ENCODE measurements at places on chromosomes 4 and X.
A peak's percentile ranks its signal among the peaks of the same experiment; 100 is the strongest.

GRCh38 chrX:153953342-153953830 is 8.9 kb upstream of the RENBP start:
- peak; percentile 80 for DNase-seq

DNA sequence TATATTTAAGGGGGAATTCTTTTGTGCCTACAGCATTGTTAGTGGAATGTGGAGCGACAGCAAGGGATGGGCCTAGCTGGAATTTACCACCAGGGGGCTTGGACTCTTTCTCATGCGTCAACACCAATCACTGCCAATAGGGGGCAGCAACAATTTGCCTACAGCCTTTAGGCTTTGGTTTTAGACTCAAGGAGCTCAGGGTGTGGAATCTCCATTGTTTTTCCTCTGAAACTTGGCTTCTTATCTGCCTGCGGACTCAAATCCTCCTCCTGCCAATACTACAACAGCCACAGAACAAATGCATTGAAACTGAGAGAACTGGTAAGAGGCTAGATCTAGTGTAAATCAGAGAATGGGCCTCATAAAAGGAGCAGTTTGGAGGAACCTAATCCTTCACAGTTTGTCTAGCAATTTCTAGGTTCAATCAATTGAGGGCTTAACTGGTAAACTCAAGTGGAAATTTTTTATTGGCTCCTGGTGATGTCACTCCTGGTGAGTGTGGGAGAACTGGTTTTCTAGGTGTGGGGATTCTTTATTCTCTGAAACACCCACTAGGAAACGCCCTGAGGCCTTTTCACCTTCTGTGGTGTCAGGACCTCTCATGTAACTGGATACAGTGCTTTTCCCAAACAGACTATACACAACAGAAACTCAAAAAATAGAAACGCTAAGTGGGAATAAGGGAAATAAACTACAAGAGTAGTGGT is 27.9 kb upstream of the TMSB4X start:
- peak; percentile 75 for DNase-seq

- no peak for DNase-seq
Observed at GRCh38 chr4:109676886-109677285, 26.4 kb downstream of the CASP6 start.

- DNase-seq, result no peak
Observed at GRCh38 chrX:110734894-110735541, 60.6 kb downstream of the CHRDL1 start.

GRCh38 chrX:96906741-96907140 is 23.0 kb downstream of the RPA4 start:
- no peak for DNase-seq

- DNase-seq, result no peak
Observed at GRCh38 chr4:20829617-20830357, 129.5 kb downstream of the PACRGL start.

GRCh38 chrX:2478546-2479419 is 22.0 kb downstream of the DHRSX start:
- DNase-seq, result no peak

DNA sequence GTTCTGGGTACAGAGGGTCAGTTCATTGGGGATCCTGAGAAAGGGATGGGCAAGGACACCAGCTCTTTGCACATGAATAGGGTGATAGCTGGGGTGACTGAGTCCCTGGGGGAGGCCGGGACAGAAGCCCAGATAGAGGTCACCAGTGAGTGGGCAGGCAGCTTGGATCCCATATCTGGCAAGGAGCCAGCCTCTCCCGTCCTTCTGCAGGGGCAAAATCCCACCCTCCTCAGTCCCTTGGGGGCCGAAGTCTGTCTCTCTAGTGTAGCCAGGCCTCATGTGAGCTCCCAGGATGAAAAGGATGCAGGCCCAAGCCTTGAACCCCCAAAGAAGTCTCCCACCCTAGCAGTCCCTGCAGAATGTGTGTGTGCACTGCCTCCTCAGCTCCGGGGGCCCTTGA is 16.9 kb upstream of the GAGE10 start:
- DNase-seq, result no peak

- DNase-seq, result no peak
Observed at GRCh38 chr4:125728568-125728967, 413.8 kb downstream of the FAT4 start.

DNA sequence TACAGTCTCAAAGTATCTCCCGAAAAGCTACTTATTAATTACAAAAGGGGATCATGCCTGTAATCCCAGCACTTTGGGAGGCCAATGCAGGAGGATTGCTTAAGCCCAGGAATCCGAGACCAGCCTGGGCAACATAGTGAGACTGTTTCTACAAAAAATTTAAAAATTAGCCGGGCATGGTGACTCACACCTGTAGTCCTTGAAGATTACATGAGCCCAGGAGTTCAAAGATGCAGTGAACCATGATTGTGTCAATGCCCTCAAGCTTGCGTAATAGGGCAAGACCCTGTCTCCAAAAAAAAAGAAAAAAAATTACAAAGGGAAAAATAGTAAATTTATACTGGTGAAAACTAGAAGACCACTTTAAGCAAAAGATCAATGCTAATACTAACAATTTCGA is 3.3 kb upstream of the PORCN start:
- no peak for DNase-seq

- DNase-seq, result no peak
Observed at GRCh38 chrX:46627711-46628419, 54.3 kb downstream of the CHST7 start.

DNA sequence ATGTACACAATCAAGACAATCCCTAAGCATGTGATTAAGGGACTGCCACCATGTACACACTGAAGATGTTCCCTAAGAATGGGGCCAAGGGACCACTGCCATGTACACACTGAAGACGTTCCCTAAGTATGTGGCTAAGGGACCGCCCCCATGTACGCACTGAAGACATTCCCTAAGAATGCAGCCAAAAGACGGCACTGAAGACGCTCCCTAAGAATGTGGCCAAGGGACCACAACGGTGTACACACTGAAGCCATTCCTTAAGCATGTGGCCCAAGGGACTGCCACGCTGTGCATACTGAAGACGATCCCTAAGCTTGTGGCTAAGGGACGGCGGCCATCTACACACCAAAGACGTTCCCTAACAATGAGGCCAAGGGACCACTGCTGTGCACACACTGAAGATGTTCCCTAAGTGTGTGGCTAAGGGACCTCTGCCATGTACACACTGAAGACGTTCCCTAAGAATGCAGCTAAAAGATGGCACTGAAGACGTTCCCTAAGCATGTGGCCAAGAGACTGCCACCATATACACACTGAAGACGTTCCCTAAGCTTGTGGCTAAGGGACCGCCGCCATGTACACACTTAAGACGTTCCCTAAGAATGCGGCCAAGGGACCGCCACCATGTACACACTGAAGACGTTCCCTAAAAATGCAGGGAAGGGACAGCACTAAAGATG is 26.4 kb downstream of the DHRSX start:
- DNase-seq, result no peak

DNA sequence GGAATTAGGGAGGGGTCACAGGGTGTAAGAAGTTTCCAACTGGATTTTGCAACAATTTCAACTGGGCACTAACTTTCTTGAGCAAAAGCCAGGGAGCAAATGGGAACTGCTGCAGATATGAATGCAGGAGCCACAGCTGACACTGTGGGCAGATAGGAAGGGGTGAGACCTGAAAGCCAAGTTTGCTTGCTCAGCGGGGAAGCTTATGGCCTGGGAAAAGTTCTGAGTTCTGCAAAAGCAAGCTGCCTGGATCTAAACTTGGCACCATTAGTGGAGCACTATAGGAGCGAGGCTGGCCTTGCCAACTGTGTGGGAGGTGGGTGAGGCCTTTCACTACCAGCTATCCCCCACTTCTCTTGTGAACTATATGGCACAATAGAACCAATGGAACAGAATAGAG is 11.1 kb downstream of the CYSLTR1 start:
- no peak for DNase-seq

DNA sequence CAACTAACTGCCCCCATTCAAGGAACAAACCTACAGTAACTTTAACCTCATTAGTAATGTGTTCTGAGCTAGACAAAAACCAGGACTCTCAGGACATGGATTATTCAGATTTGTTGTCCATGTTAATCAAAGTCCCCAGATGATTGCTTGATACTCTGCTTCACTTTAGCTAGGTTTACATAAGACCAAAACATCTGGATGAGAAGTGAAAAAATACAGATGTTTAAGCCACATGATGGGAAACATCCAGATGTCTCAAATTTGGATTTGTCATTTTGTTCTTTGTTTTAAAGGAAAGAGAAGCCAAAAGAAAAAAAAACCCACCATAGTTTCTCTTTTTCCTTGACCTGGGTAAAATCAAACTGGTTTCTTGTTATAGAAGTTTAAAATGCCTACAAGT is 48.5 kb upstream of the NRK start:
- DNase-seq, result no peak

DNA sequence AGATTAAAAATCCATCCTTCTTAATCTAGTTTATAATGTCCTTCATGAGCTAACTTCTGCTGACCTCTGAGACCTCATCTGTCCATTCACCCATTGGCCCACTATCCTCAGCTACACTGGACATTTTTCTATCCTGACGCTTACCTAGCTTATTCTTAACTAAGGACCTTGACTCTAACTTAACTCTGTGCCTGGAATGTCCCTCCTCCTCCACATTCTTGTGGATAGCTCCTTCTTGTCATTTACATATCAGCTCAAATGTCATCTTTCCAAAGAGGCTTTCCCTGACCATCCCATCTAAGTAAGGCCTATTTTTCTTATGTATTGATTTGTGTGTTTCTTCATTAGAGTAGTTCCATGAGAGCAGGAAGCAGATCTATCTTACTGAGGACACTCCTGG is 54.7 kb downstream of the ATXN3L start:
- DNase-seq, result no peak

DNA sequence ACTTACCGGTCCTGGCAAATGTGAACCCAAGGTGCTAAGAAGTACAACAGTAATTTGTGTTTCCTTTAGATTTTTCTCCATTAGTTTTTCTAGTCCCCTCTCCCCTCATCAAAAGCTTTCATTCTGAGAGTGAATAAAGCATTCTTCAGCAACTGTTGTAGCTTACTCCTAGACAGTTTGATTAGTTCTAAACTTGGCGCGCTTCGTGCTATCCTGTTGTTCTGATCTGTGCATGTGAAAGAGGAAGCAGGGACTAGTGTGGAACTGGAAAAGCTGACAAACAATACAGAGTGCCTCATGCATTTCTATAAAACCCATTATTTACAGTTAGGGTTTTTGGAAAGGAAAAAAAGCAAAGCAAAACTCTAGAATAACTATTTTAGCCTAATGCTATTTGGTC is 556.9 kb upstream of the SLIT2 start:
- no peak for DNase-seq

DNA sequence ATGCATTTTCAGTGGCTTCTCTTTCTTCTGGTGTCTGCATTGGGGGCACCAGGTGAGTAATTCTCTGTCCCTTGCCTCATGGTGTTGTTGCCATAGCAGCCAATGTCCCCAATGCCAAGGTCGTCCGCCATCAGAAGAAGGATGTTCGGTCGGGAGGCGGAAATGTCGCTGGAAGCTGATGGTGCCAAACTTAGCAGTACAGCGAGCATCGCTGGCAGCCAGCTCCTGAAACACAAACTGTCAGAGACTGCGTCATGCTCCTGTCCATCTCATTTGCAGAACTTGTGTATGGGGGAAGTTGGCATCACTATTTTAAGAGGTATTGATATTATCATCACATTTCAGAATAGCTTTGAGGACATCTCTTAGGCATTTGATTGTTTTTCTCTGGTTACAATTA is 29.1 kb upstream of the ARSD start:
- DNase-seq, result no peak

- DNase-seq, result no peak
Observed at GRCh38 chrX:274904-275475, 6.2 kb upstream of the PLCXD1 start.

DNA sequence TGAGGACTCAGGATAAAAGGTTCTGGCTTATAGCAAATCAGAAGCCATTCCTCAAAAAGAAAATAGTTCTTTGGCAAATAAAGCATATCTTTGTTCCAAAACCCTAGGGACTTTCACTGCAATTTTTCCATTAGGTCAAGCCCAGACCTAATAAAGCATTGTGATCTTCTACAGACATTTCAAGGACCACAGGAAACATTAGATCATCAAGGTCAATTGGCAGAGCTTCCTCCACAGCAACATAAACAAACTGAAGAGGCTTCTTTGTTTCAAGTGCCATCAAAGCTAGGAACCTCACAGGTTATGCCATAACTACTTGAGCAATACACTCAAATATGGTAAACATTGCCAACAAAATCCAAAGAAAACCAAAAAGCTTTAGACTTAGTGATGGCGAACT is 144.9 kb downstream of the ANXA5 start:
- DNase-seq, result no peak

- no peak for DNase-seq
Observed at GRCh38 chrX:96985046-96985445, 101.3 kb downstream of the RPA4 start.

DNA sequence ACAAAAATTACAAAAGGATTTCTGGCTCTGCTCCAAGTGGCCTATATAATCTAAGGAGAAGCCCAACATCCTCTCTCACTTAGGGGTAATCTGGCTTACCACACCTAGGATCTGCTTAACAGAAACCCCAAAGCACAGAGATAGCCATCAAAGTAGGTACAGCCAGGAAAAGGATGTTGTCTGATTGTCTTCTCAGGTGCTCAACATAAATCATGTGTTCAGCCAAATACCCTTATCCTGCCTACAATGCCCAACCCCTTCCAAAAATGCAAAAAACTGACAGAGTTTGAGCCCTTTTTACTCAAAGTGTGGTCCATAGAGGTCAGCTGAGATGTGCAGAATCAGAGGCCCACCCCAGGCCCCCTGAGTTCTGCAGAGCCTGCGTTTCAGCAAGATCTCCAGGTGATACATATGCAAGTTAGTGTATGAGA is 53.9 kb downstream of the PPM1K start:
- no peak for DNase-seq

DNA sequence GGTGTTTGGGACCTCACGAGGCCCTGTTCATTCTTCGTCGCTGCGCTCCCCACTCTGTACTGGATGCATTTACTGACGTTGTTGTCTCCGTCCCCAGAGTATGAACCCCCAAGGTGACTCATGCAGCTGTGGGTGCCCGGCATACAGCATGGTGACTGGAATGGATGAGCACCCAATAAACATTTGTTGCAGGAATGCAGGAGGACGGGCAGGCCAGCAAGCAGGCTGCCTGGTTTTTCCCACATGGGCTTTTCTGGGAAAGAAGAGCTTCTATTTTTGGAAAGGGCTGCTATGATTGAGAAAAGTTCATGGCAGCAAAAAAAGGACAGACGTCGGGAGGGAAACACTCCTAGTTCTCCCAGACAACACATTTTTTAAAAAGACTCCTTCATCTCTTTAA is 893 bp upstream of the SOD3 start:
- DNase-seq, result no peak

- no peak for DNase-seq
Observed at GRCh38 chrX:46837558-46838485, 979 bp downstream of the RP2 start.

GRCh38 chrX:18725310-18725943 is 18.0 kb downstream of the PPEF1 start:
- DNase-seq, result no peak

DNA sequence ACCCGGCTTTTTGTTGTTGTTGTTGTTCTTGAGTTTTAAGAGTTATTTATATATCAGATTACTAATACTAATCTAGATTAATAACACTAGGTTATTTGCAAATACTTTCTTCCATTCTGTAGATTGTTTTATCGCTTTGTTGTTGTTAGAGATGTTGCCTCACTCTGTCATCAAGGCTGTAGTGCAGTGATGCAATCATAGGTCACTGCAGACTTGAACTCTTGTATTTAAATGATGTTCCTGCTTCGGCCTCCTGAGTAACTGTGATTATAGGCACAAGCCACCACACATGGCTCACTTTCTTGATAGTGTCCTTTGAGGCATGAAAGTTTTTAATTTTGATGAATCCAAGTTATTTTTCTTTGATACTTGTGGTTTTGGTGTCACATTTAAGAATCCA is 129.0 kb downstream of the VSIG4 start:
- DNase-seq, result no peak
